ENCODE measurements at places on chromosomes 6 and 20. TPM values are rescaled to one million over a fixed set of nuclear protein-coding genes. Genes with fewer than 3 reads are reported as not detected.

DNA sequence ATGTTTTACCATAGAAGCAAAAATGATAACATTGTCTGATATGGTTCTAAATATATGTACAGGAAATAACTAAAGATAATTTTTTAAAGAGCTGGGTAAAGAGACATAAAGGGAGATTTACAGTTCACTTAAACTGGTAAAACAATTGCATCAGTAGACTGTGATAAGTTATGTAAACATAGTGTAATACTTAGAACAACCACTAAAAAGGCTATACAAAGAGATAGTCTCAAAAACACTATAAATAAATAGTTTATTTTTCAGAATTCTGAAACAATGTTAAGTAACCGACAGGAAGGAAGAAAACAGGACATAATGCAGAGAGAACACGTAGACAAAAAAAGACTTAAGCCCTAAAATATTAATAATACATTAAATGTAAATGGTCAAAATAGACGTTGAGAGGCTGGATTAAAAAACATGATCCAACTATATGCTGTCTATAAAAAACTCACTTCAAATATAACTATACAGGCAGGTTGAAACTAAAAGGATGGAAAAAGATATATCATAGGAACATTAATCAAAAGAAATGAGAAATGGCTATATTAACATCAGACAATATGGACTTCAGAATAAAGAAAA lies 32.7 kb upstream of the ATXN1 start:
- DNase-seq: no peak

DNA sequence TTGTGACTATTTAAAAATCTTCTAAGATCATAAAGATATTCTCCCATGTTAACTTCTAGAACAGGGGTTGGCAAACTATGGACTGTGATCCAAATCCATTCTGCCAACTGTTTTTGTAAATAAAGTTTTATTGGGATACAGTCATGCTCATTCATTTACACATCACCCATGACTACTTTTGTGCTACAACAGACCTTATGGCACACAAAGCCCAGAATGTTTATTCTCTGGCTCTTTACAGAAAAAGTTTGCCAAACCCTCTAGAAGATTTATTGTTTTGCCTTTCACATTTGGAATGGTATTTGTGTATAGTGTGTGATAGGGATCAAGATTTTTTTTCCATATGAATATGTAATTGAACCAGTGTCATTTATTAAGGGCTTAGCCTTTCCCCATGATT lies 341.7 kb downstream of the CD83 start:
- DNase-seq: no peak

- DNase-seq: no peak
These were observed 3.7 kb upstream of the KIAA0319 start for GRCh38 chr6:24649691-24650090.

GRCh38 chr6:154298297-154298696 lies 58.3 kb downstream of the IPCEF1 start:
- DNase-seq: no peak

DNA sequence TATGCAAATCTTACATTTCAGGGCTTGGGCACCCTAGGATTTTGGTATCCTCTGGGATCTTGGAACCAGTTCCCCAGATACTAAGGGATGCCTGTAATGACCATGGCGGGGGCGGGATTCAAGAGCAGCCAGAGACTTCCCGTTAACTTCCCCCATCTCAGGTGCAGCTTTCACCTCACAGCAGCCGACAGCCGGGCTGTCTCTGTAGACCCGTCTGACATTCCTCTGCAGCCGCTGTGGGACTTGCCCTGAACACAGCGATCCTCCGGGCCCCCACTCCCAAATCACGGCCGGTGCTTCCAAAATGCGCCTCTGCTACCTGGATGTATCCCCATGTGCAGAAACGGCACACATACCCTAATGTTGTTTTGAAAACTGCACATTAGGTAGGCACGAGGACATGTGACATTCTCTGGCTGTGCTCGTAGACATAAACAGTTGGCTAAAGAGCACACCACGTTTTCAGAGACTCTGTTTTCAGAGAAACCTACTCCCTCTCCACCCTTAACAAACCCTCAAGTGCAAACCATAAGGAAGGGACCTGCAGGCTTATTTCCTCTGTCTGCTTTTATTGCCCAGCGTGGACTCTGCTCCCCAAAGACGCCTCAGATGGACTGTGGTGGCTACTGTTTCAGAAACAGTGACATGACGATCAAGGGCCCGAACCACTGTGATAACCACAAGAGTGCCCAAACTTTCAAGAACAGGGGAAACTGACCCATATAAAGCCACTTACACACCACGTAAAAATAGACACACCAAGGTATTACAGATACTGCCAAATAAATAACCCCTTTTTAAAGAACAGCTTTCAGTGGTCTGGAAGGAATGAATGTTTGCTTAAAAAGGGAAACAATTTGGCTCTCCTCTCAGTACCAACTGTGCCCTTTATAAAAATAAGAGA lies 72.9 kb upstream of the FOXC1 start:
- no peak for DNase-seq

- no peak for DNase-seq
These were observed 50.3 kb upstream of the FNDC1 start for GRCh38 chr6:159118924-159119323.

The THBS2 gene
- 270 TPM for total RNA-seq

The NKX2-2 gene
- total RNA-seq: not detected

DNA sequence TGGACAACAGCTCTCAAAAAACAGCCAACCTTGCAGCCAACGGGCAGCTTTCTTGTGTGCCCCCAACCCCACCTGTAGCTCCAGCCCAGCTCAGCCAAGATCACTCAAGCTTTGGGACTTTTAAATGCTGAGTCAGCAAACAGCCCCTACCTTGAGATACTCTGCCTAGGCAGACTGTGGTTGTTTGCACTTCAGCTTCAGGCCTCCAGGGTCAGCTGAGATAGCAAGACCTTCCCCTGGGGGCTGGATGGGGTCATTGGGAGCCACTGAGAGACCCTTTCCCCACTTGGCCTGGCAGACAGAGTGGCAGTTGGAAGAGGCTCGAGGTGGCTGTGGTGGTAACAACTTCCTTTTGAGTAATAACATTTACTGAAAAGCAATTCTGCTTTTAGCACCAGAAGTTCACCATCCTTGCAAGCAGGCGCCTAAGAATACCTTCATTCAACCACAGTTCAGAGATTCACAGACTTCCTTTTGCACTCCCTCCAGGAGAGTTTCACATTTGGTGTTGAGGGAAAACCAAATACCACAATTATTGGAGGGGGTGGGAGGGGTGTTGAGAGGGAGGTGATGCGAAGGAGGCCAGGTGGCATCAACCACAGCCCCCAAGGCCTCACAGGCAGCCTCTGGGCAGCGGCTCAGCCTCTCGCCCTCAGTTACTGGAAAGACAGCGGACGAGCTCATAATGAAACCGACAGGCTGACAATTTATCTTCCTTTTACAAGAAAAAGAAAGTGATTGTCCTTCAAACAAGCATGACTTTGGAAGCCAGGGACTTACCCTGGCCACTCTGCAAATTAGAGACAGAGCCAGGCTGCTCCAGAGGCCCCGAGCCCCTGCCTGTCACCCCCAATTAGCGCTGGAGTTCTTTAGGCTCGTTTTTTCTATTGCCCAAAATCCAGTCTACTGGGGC lies 148.1 kb downstream of the CEBPB start:
- DNase-seq: no peak

DNA sequence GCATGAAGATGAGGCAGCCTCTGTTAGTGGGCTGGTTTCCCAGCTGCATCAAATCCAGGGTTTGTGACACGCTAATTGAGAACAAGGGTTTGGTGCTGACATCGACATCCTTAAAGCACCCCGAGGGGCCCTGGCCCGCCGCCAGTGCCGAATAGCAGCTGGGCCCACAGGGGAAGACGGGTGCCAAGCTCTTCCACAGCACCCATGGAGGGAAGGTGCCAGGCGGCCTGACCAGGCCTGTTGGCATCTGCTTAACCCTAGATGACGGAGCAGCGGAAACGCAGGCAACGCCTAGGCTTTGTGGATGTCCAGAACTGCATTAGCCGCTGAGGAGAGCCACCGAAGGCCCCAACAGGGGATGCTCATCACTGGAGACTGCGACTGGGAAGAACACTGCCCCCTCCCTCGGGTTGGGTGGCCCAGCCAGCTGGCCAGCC lies 16.0 kb downstream of the UQCC2 start:
- no peak for DNase-seq

DNA sequence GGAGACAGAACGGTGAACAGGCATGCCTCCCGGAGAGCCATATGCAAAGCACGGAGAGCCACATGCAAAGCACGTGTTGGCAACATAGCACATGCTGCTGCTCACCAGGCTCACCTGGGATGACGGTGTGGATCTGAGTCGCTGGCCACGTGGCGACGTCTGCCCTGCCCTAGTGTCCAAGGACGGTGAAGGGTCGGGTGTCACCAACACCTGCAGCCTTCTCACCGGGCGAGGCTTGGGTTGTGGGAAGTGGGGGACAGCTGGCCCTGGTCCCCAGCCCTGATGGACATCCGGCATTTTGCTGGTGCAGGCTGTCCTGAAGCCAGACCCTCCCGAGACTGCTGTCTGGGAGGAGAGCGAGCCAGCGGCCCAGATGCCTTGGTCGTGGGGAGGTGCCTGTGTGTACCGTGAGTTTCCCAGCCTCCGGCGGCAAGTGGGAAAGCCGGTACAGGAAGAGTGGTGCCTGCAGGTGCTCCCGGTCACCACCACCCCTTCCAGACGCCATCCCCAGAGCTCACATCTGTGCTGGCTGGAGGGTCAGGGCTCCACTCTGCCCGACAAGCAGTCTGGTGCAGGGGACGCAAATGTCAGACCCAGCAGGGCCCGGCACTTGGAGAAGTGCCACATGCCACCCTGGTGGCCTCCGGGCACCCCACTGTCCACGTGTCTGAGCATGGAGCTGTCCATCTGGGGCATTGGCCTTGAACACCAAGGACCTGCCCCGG lies 5.9 kb upstream of the ADRM1 start:
- DNase-seq: no peak

DNA sequence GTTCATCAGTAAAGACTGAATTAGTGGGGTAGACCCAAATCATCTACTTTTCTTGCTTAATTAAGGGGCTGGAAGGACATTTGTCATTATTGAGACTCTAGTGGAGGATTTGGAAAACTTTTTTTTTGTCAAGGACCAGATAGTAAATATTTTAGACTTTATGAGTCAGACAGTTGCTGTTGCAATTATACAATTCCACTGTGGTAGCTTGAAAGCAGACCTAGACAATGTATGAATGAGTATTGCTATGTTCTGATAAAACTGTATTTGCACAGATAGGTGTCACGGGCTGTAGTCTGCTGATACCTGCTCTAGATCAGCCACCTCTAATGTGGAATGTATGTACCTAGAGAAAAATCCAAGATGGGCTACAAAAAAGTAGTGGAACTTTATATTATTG lies 175.0 kb downstream of the CARMIL1 start:
- no peak for DNase-seq

DNA sequence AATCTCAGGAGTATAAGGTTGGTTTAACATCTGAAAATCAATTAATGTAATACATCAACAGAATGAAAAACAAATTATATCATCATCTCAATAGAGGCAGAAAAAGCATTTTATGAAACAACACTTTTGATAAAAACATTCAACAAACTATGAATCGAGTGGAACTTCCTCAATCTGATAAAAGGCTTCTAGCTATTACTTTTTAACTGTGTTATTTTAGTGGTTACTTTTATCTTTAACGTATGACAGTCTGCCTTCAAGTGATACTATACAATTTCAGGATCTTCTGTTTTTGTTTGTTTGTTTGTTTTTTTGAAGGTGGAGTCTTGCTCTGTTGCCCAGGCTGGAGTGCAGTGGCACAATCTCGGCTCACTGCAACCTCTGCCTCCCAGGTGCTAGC lies 73.7 kb downstream of the ZFAND3 start:
- DNase-seq: no peak

- DNase-seq: no peak
These were observed 85.0 kb downstream of the PREP start for GRCh38 chr6:105317607-105318533.

The THBD gene
- total RNA-seq: 49.6 TPM

- no peak for DNase-seq
These were observed 79.4 kb downstream of the FOXC1 start for GRCh38 chr6:1689141-1689540.

DNA sequence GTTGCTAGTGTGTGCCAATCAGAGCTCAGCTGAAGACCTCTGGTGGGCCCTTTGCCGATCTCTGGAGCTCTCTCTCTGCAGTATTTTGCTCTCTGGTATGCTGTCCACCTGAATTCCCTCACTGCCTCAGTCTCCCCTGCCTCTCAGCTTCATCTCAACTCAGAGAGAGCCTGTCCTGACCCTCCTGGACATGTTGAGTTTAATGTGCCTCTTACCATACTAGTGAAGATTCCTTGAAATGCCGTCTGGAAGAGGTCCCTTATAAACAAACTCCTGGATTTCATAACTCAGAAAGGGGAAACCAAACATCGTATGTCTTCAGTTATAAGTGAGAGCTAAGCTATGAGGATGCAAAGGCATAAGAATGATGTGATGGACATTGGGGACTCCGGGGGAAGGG lies 231.1 kb upstream of the ZNF217 start:
- no peak for DNase-seq

- DNase-seq: no peak
These were observed 156.6 kb upstream of the SULF2 start for GRCh38 chr20:47941869-47942268.

DNA sequence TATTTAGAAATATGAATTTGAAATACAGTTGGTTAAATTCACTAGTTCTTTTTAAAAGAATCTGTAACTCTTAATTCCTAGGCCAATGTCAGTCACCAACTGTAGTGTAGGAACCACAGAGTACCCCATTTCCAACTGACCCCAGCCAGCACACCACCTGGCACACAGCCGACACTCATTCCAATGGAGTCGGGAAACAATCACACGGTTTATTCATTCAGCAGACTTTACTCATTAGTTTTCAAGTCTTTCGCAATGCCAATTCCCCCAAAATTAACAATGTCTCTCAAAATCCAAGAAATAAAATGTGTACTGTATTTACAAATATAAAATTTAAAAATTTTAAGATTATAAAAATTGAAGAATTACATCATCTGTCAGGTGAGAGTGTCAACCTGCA lies 13.5 kb downstream of the ARG1 start:
- DNase-seq: no peak

GRCh38 chr6:15755526-15755925 lies 92.7 kb upstream of the DTNBP1 start:
- DNase-seq: no peak

GRCh38 chr6:105275542-105275941 lies 95.7 kb upstream of the POPDC3 start:
- DNase-seq: no peak

- DNase-seq: no peak
These were observed 119.9 kb downstream of the RNF144B start for GRCh38 chr6:18507018-18507415.

The TTBK1 gene
- 0.06 TPM for total RNA-seq

The LYRM2 gene
- total RNA-seq: 25.9 TPM

GRCh38 chr6:151325075-151326050 lies 66.0 kb downstream of the ZBTB2 start:
- DNase-seq: no peak

- DNase-seq: no peak
These were observed 1.5 kb downstream of the LATS1 start for GRCh38 chr6:149716181-149716963.

DNA sequence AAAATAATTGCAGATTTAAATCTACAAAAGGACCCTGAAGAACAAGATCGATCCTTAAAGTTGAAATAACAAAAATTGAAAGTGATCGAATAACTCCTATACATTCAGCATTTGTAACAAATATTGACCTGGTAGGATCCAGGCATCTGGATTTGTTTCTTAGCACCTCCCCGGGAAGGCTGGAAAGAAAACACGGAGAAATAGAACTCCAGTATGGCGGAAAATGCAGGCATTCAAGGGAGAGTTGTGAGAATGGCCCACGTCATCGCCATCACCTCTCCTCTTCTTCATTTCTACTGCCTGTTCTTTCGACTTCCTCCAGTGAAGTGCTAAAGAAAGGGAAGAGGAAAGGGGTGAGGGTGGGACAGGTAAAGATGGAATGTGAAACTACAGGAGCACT lies 242.3 kb upstream of the TFAP2D start:
- no peak for DNase-seq

The NEURL2 gene
- 17.0 TPM for total RNA-seq

Data from mesenteric fat pad (tissue), 1 donor.